ENCODE measurements at places on chromosomes 7 and 10.

DNA sequence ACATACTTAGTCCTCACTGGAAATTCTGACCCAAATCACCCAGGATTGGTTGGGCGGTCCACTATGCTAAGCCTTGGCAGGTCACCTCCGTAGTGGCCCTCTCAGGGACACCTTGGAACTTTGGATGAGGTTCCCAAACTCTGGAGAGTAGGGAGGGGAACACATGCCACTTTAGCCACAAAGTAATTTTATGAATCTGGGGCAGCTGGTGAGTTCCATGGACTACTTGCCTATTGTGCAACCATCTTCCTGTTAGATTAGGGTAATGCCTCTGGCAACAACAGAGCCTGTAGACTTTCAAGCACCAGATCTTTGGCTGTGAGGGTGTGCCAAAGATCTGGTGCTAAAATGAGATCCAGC, 77.7 kb downstream of the ITGB8 start:
- peak; percentile 12 for DNase-seq

DNA sequence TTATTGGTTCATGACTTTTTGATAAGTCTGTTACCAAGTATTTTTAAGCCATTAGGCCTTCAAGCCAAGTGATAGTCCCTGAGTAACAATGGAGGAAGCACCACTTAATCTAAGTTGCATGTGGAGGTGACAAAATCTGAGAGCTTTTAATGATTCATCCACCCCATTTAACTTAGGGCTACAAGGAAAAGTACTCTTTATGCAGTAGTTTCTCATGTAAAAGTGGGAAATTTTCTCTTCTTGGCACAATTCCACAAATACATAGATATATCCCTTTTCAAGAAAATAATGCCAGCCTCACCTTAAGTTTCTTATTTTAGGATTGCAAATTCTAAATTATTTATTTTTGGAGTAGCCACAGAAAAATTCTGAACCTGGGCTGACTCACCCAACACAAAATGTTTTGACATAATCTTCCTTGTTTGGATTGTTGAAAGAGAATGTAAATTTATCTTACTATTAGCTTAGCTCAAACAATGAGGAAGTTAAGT, 85.7 kb downstream of the SUGCT start:
- DNase-seq = peak; percentile 72

DNA sequence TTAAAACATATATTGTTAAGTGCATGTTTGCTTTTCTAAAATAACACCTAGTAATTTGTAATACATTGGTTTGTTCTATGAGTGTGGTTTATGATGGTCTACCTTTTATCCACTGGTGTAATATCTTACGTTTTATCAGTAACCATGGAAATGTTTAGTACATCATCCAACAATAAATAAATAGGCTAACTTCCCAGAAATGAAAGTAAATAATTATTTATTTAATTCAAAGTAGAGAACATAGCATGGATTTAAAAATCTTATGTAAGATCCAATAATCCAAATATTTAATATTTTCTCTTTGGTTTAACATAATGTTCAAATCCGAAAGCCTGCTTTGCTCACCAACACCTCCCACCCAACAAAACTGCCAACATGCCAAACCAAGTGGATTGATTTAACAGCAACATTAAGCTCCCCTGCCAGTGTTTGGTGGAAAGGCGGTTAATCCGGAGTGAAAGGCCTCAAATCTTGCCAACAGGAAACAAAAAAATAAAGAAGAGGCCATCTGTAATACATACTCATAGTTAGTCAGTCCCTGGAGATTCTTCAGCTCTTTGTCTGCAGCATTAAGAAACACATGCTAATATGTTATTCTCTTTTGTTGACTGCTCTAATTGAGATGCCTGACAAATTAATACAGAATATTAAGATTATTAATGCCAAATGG, 897.8 kb downstream of the CNTNAP2 start:
- peak; percentile 7 for DNase-seq

GRCh38 chr7:28708033-28708951, 249.8 kb downstream of the TRIL start:
- peak; percentile 77 for DNase-seq

DNA sequence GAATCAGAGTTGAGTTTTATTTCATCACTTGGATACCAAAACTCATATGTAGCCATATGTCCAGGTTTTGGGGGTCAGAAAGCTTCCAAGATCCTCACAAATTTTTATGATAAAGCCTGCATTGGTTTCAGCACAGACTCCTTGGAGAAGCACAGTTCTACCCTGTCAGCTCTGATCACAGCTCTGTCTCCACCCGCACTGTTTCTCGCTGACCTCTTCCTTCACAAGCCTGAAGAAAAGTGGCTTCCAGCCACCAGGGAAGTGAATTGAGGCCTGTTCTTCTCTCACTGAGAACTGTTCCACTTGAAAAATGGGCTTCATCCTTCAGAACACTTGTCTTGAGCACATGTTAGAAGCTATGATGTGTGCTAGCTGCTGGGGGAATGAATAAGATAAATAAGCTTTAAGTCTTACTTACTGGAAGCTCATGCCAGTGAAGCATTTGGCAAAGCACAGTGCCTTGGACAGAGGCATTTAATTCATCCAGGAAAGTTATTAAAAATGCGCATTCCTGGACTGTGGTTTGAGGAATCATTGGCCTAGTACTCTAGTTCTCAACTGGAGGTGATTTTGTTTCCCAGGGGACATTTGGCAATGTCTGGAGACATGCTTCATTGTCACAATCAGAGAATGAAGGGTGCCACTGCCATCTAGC, 133.6 kb downstream of the BMPER start:
- DNase-seq = peak; percentile 65

GRCh38 chr7:125423458-125424155, 494.0 kb upstream of the POT1 start:
- no peak for DNase-seq

DNA sequence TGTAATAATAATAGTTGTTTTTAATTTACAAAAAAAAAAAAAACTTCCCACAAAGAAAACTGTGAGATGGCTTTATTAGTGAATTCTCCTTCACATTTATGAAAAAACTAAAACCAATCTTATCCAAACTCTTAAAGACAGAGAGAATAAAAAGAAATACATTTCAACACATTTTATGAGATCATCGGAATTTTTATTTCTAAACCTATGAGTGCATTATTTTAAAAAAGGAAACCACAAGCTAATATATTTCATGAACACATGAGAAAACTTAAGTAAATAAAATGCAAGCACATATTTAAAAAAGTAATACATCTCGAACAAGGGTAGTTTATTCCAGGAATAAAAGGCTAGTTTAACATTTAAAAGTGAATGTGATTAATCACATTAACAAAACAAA, 31.5 kb downstream of the C7orf25 start:
- DNase-seq = no peak

- DNase-seq = no peak
These were observed 7.6 kb downstream of the ITPRID1 start for GRCh38 chr7:31521336-31522010.

DNA sequence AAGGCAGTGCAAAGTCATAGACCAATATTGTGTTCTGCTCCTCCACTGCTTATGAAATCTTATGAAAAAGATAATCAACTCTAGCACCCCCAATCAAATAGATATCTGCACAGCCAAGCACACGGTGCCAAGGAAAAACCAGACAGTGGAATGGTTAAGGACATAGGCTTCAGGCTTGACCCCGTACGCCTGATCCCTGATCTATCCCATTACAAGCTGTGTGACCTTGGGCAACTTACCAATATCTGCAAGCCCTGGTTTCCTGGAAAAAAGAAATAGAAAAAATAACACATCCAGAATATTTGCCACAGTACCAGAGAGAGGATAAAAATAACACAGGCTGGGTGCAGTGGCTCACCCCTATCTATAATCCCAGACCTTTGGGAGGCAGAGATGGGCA, 56.9 kb downstream of the GRB10 start:
- no peak for DNase-seq

- DNase-seq = no peak
These were observed 10.3 kb downstream of the JAKMIP3 start for GRCh38 chr10:132075909-132076577.

- DNase-seq = no peak
These were observed 1012.8 kb downstream of the LRMDA start for GRCh38 chr10:76444034-76444800.

- DNase-seq = peak; percentile 46
These were observed 88.2 kb downstream of the ELFN1 start for GRCh38 chr7:1758028-1758858.

GRCh38 chr7:63899691-63900393, 98.8 kb upstream of the ZNF722 start:
- no peak for DNase-seq

- DNase-seq = no peak
These were observed 363.4 kb upstream of the PFKP start for GRCh38 chr10:2703953-2704352.

GRCh38 chr10:67697724-67698131, 1.7 kb upstream of the CTNNA3 start:
- peak; percentile 32 for DNase-seq

DNA sequence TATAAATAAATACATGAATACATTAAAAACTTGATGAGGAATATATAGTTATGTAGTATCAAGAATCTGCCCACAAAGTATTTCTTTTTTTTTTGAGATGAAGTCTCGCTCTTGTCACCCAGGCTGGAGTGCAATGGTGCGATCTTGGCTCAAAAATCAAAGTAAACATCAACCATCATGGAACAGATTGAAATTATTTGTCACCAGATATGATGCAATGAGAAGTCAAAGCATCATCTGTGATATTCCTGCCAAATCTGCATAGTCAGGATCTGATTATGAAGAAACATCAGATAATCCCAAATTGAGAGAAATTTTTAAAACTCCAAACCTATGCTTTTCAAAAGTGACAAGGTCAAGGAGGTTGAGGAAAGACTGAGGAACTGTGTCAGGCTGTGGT, 5.1 kb upstream of the CYP2C18 start:
- DNase-seq = no peak

- DNase-seq = no peak
These were observed 12.6 kb downstream of the TFAM start for GRCh38 chr10:58397830-58398229.

GRCh38 chr10:18059826-18060559, 80.2 kb upstream of the CACNB2 start:
- DNase-seq = peak; percentile 10

DNA sequence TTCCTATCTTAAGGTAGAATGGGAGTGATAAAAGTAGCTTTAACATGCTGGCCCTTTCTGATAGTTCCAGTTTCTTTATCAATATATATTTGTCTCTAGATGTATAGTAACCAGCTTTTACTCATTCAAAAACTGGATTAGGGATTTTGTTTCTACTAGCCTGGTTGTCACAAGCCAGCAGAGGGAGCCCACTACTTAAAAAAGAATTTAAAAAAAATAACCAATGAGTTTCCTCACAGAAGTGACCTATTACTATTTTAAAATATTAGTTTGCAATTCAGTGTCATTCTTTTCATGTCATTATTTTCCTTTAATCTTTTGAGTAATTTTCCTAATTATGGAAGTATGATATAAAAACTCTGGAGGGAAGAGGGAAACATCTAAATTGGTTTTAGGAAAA, 142.1 kb downstream of the PHTF2 start:
- DNase-seq = peak; percentile 34

- no peak for DNase-seq
These were observed 37.5 kb downstream of the STK32C start for GRCh38 chr10:132270256-132270655.

GRCh38 chr7:30894009-30894408, 17.6 kb upstream of the AQP1 start:
- DNase-seq = no peak

- peak; percentile 70 for DNase-seq
These were observed 26.5 kb upstream of the WNT16 start for GRCh38 chr7:121302214-121302745.

- DNase-seq = peak; percentile 98
These were observed 302.7 kb downstream of the SUGCT start for GRCh38 chr7:40437498-40437897.

DNA sequence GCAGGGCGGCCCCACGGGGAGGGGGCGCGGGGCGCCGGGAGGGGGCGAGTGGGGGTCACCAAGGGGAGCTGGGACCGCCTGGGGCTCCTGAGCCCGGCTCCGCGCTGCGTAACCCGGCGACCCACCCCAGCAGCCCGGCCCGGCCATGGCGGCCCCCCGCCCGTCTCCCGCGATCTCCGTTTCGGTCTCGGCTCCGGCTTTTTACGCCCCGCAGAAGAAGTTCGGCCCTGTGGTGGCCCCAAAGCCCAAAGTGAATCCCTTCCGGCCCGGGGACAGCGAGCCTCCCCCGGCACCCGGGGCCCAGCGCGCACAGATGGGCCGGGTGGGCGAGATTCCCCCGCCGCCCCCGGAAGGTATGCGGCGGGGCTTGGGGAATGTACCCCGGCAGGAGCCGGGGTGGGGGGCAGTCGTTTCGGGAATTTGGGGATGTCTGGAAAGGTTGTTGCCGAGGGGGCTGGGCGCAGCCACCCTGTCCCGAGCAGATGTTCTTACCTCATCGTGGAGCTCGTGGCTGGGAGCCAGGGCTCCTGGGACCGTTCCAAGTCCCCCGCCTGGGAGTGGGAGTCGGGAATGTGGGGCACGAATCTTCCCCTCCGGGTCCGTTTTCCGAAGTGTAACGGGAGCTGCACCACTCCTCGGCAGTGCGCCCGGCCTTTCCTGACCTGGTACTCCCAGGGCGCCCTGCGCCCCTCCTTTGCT, 431 bp downstream of the ZYX start:
- peak; percentile 86 for DNase-seq

DNA sequence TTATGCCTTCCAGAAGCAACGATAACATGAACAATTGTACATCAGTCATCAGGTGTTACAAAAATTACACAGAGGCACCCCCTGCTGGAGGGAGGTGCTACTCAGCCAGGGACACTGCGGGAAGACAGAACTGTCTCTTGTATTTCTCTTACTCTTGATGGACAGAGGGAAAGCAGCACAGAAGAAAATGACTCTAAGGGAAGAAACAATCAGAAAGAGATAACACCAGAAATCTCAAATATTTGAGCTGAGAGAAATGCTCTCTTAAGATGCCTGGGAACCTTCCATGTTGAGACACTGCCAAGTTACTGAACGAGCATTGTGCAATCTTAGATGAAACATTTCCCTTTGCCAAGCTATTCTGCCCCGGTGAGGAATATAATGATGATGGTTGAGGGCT, 227.6 kb upstream of the NPSR1 start:
- peak; percentile 57 for DNase-seq

- peak; percentile 55 for DNase-seq
These were observed 86.0 kb upstream of the FGFR2 start for GRCh38 chr10:121684276-121684675.

DNA sequence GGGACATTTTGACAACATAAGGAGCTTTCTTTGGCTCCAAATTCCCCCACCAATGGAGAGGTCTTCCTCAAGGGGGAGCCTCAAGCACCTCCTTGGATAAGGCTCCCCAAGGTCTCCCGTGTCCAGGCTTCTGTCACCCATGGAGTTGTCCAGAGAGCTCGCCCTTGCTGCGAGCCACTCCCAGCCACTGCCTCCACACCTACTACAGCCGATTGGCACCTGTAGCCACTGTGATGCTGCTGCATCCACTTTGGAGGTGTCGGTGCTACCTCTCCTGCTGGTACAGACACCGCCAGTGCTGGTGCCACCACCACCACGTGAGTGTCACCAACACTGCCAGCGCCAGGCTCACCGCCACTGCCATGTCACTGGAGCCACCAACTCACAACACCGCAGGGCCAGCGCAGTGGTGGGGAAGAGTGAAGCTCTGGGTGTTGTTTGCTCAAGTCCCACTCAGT, 22.1 kb upstream of the ENO4 start:
- no peak for DNase-seq

- peak; percentile 45 for DNase-seq
These were observed 415.1 kb downstream of the GFRA1 start for GRCh38 chr10:115857856-115858255.

GRCh38 chr7:18469316-18469715, 26.2 kb upstream of the HDAC9 start:
- peak; percentile 17 for DNase-seq

- no peak for DNase-seq
These were observed 71.6 kb upstream of the ANKRD1 start for GRCh38 chr10:90992462-90992861.

All from fibroblast of skin of right quadriceps (primary cell).